KG1 (cell line): ENCODE measurements at places on chromosomes 13 and 19.

- DNase-seq, result no peak
Observed at GRCh38 chr13:75505327-75505726, 23.4 kb upstream of the TBC1D4 start.

- DNase-seq, result no peak
Observed at GRCh38 chr13:49664606-49665005, 26.7 kb downstream of the EBPL start.

DNA sequence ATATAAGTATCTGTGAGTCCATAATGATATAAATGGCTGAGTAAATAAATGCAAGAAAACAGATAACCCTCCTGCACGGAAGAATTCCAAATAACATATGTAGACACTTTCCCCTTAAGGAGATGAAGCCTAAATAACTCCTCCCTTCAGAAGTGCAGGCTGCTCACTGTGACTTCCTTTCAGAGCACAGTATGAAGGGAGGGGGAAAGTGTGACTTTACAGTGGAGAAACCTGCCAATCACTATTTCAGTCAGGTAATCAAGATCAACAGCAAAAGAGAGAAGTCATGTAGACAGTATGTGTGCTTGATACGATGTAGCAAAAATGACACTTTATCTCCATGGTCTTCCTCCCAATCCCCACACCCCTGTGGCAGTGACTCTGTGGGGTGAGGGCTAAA is 7.1 kb downstream of the GGACT start:
- no peak for DNase-seq

DNA sequence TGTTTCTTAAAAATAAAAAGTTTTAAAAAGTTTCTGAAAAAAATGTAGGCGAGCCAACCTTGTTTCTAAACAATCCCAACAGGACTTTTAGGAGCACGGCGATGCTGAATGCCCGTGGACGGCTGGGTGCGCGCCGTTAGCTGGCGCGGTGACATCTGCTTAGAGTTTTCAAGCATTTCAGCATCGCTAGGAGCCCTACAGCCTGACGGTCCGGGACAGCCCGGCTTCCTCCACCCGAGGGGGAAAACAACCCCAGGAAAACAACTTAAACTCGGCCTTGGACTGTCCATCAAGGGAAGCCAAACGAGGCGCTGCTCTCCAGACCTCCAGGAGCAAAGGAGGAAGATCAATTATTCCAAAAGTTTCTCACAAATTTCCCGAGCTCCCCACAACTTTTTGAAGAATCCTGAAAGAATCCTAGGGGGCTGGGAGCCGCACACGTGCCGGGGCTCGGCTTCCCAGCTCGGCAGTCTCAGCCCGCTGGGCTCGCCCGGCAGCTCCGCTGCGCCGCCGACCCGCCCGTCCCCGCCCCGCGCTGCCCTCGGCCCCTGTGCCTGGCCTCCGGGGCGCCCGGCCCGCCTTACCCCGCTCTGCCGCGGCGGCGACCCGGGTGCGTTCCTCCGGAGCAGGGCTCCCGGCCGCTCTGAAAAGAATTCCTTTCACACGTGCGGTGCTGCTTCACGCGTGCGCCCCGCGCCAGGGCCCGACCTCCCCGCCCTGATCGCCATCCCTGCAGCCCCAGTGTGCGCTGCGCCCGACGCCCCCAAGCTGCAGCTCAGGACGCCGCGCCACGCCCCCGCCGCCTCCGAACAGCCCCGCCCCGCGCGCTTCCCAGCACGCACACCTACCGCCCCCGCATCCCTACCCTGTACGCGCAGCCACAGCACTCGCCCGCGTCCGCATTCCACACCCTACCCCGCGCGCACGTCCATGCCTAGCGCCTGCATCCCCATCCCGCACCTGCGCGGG is at the start of gene GJA3:
Gene GJA3 (minus strand): TSS at position 747 of the 969 bp plus-strand sequence. CDS start 17,764 bp downstream, outside the sequence.
- no peak for DNase-seq

DNA sequence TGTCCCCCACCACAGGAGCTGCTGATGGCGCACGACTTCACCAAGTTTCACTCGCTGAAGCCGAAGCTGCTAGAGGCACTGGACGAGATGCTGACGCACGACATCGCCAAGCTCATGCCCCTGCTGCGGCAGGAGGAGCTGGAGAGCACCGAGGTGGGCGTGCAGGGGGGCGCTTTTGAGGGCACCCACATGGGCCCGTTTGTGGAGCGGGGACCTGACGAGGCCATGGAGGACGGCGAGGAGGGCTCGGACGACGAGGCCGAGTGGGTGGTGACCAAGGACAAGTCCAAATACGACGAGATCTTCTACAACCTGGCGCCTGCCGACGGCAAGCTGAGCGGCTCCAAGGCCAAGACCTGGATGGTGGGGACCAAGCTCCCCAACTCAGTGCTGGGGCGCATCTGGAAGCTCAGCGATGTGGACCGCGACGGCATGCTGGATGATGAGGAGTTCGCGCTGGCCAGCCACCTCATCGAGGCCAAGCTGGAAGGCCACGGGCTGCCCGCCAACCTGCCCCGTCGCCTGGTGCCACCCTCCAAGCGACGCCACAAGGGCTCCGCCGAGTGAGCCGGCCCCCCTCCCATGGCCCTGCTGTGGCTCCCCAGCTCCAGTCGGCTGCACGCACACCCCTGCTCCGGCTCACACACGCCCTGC is 4.4 kb upstream of the NOP53 start:
- no peak for DNase-seq

GRCh38 chr13:69243366-69243765 is 864.3 kb upstream of the ATXN8OS start:
- no peak for DNase-seq

GRCh38 chr13:76213423-76213904 is 577.3 kb downstream of the LMO7 start:
- no peak for DNase-seq

GRCh38 chr19:9848060-9848459 is 12.9 kb downstream of the PIN1 start:
- DNase-seq, result no peak
